ENCODE measurements at places on chromosomes 5 and 9.

DNA sequence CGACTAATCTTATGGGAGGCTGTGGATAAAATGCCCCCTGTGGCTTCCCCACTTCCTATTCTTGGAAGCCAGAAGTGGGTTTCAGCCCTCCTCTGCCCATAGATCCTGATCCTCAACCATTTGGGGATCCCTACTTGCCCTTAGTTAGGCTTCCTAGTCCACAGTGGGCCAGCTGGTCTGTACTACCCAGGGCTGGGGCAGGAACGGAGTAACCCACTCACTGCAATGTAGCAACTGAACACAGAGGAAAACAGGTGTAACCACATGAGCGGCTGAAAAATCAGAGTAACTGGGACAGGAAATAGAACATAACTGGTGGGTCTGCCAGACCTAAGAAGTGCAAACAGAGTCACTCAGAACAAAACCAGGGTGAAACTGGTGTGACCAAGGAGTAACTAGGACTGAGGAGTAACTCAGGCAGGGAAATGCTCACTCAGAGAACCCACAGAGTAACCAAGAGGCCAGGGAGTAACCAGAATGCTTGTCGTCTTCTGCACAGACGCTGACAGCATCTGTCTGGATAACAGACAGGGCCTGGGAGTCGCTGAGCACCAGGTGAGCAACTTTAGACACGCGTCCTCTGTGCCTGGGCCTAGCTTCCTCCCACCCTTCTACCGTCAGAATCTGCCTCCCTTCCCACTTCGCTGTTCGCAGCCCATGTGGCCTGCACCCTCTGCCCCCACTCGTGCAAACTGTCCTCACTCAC is 1.0 kb downstream of the AQP3 start:
- DNase-seq = peak; percentile 91

DNA sequence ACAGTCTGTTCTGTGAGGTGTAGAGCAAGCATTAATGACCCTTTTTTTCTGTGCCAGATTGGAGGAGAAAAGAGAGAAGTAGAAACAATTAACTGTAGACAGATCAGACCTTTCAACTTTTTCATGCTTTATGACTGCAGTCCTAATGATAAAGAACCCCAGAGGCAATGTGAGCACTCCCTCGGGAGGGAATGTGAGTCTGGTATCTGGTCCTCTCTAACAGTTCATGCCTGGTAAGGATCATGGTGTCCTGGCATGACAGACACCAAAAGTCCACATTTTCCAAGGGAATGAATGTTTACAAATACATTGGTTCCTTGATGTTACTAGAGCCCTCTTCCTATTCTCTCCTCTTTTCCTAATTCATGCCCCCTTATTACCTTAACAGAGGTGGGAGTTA is 70.3 kb downstream of the MTAP start:
- no peak for DNase-seq

GRCh38 chr9:131810351-131811170 is 70.7 kb upstream of the RAPGEF1 start:
- no peak for DNase-seq

DNA sequence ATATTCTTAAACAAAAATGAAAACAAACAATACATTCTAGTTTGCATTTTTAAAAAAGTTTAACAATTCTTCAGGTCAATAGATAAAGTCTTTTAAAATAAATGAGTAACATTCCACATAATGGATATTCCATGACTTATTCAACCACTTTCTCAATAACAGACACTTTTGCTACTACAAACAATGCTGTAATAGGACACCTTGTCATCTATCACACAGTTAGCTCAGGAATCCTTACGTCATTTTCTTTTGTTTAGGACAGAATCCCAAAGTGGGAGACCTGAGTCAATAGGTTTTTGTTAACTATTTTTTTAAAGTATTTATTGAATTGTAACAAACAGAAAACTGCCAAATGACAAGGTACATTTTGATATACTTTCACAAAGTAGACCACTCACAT is 72.5 kb downstream of the CEP120 start:
- no peak for DNase-seq

DNA sequence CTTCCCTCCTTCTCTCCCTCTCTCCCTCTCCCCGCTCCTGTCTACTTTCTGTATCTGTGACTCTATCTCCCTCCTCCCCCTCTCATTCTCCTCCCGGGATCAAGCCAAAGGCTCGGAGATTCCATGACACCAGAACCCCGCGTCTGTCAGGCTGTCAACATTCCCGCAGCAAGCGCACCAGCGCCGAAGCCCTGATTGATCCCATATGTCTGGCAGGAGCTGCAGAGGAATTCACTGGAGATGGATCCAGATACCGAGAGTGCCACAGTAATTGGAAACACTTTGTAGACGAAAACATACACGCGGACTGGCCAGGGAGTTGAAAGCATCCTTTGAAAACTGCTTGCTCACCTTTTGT is 300 bp upstream of the SVEP1 start:
- no peak for DNase-seq

GRCh38 chr5:118806571-118806970 is 181.8 kb downstream of the DTWD2 start:
- no peak for DNase-seq

DNA sequence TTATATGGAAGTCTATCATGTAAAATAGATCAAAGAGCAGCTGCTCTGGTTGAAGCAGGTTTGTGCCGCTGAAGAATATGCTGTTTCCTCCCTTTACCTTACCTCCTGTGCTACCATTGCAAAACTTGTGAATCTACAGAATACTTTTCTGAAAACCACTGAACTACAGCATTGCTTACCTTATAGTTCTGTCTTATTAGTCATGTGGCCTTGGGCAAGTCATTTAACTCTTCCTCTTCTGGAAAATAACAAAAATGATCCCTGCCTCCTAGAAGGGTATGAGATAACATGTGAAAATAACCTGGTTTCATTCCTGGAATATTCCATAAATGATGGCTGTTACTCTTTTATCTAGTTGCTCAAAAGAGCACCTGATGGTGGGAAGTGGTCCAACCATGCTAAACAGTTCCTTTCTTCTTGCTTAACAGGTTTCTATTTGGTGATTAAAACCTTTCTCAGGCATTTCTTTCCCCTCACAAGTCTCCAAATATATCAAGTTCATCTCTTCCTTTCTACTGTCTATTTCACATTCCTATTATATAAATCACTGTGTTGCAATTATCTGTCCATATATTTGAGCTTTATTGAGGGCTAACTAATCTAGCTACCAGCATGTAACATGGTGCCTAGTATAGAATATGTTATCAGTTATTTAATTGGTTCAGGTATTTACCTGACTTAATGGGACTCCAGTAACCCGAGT is 15.0 kb downstream of the TRIM32 start:
- peak; percentile 33 for DNase-seq
